ENCODE measurements at places on chromosomes 11 and 22.

DNA sequence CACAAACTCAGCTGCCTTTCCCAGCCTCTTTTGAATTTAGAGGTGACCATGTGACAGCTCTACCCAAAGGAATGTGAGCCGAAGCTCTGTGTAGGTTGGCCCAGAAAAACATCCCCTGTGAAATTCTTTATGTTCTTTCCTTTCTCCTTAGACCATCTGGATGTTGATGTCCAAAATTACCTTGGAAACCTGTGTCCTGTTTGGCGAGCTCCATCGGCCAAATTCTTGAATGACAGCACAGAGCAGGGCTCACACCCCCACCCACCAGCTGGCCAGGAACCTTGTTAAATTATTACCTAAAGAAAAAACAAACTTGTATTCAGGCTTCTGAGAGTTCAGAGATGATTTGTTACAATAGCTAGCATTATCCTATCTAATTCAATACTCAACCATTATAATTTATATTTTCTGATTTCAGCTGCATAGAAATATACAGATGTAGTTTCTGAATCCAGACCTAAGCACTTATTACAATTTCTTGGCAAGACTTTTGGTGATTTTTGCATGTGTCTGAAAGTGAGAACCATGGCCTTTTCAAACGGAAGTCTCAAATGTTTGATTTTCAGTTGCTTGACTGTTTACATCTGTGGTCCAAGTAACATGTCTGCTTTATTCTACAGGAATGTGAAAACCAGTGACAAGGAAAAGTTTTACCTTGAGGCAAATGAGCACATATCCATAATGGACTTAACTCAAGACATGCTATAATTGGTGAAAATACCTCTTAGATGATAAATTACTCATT lies 554.2 kb downstream of the NTM start:
- DNase-seq = no peak

GRCh38 chr22:27222178-27222577 lies 564.8 kb downstream of the MIAT start:
- DNase-seq = no peak

- DNase-seq = no peak
These were observed at the start of gene VEGFB for GRCh38 chr11:64233913-64234586. Gene VEGFB (plus strand): TSS chr11:64234584. CDS start chr11:64234834, 250 bp downstream.

GRCh38 chr22:48057116-48057835 lies 1294.8 kb downstream of the TBC1D22A start:
- no peak for DNase-seq

DNA sequence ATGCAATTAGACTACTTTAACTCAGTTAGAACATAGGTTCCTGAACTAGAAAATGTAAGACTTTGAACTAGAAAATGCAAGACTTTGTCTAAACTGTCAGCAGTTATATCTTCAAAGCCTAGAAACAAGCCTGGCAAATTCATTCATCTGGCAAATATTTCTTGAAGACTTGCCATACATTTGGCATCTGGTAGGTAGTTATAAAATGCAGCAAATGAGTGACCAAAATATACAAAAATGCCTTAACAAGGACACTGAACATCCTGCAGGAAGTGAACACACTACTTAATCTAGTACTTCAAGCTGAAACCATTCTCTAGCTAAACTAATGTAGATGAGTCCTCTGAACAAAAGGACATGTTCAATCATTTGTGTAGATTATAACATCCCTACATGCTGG lies 84.7 kb upstream of the SCUBE2 start:
- DNase-seq = no peak

- DNase-seq = no peak
These were observed 2.7 kb downstream of the FXYD6 start for GRCh38 chr11:117873828-117874125.

GRCh38 chr22:37498289-37498909 lies 12.2 kb upstream of the MFNG start:
- peak; percentile 44 for DNase-seq

GRCh38 chr11:5712507-5712906 lies 22.9 kb downstream of the TRIM22 start:
- no peak for DNase-seq

DNA sequence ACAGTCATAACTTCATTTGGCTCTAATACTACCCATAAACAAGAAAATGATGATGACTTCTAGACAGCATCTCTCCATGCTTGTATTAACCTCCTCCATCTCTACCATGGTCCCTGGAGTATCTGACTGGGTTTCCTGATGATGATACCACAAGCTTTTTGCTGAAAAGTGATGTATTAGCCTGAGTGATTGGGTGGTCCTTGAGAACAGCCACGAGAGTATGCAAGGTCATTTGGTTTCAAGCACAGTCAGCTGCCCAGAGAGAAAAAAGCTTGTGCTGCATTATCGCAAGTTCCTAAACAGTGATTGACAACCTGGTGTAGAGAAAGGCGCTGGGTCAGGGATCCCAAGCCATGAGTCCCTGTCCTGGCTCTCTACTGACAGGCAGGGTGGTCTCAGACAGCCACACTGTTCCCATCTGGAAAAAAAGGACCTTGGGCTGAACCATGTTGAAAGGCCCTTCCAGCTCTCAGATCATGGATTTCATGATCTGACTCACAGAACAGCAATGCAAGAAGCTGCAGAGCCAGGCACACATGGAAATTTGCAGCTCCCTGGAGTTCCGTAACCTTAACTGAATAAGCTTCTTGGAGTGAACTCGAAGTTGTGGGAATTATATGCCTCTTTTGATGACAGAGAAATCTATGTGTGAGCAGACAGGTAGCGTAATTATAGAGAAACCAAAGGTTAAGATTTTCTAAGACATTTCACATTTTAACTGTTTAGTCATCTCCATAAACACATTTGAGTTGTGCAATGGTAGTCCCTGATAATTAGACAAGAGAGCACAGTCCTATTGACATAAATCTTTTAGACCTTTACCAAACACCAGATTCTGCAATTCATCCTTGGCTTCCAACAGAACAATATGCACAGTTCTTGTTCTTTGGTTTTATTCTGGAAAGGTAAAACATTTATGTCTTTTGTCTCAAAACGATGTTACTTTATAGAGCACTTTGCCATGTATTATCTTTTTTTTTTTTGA lies 54.1 kb upstream of the UBASH3B start:
- DNase-seq = no peak

DNA sequence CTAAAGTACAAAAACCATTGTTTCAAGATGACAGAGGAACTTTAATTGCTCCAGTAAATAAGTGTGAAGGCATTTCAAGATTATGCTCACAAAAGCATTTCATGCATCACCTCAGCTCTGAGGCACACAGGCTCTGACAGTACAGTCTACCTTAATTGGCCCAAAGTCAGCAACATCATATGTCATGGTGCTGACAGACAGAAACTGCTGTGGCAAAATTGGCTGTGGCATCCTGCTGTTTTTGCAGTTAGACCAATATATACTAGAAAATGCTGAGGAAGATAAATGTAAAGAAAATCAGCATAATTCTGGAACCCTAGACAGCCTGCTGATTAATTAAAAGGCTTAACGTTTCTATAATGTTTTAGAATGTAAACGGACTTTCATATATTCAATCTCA lies 34.9 kb upstream of the PPP2R1B start:
- DNase-seq = no peak

DNA sequence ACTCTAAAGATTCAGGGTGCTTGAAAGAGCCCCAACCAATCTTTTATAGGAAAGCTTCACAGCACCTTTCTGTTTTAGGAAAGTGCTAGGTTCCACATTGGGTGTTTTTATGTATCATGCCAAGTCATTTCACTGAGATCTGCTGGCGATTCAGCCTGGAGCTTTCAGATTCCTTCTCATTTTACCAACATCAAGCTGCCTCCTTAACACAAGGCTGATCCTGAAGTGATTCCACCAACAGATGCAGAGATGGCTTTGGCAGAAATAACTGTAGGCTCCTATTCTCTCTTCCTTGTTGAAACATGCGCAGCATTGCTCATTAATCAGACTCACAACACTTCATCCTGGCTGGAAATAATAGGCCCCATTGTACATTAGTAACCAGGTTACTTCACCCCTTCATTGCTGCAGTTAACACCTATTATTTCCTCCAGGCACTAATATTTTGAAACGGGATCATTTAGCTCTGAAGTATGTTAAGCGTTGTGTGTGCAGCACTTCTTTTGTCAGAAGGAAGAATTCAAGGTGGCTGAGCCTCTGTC lies 89.0 kb downstream of the OPCML start:
- DNase-seq = no peak

DNA sequence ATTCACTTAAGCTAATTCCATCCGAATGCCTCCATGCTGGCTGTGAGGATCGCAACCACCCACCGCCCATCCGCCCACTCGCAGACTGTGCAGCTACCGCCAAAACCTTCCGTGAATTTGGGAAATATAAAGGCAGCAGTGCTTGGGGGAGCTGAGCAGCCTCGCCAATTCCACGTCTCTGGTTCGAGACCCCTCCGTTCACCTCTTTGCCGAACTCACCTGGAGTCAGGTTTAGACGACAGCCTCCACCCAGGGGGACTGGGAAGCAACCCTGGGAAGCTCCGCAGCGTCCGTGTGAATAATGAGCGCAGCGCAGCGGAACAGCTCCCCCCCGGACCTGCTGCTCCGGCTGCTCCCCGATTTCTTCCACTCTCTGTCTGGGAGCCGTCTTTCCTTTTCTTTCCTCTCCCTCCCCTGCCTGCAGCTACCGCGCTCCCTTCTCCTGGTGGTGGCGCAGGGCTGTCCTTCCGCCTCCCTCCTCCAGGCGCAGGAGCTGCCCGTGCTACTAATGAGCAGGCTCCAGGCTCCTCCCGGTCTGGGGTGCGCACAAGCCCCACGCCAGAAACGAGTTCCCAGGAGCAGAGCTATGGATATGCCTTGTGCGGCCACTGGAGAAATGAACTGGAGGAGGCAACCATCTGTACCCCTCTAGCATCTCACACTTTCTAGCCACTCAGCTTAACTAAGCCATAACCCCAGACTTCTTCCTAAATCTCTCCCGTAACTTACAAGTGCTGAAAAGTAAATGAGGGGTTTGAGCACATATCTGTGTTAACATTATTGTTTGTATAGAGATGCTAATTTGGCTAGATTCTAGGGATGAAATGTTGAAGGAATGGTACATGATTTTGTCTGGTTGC lies 107.3 kb downstream of the XKR3 start:
- DNase-seq = no peak

DNA sequence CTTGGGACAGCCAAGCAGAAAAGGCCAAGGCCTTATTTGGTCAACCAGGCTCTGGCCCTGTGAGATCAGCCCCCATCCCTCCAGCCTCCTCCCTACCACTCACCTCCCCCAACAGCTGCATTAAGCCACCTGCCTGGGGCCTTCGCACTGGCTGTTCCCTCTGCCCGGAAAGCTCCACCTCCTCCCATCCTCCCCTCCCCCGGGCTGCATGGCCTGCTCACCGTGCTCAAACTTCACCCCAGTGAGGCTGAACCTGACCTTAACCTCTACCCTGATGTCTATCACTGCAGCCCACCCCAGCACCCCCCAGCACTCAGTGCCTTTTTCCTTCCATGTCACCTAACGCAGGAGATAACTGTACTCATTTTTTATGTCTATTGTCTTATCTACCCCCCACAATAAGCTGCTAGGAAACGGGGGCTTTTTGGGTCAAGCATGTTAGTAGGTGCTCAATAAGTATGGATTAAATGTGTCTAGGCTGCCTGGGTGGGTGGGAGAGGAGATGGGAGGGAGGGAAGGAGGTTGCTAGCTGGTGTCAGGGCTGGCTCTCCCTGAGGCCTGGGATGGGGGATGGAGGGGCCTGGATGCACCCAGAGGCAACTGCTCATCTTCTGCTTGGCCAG lies 912 bp downstream of the PTPRCAP start:
- no peak for DNase-seq

GRCh38 chr11:106961048-106961447 lies 57.2 kb downstream of the GUCY1A2 start:
- no peak for DNase-seq

DNA sequence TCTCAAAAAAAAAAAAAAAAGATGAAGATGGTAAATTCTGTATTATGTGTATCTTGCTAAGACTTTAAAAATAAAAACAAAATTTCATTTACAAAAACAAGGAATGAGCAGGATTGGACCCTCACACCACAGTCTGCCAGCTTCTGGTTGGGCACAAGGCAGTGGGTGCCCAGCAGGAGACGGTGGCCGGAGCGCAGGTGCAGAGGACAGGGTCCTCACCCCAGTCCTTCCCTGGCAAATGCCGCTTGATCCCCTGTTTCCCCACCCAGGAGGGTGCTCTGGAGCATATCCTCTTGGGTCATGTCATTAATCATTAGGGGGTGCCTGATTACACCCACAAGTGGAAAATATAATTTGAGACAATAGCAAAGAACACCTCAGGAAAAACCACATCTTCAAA lies 31.2 kb downstream of the SHANK2 start:
- DNase-seq = no peak

DNA sequence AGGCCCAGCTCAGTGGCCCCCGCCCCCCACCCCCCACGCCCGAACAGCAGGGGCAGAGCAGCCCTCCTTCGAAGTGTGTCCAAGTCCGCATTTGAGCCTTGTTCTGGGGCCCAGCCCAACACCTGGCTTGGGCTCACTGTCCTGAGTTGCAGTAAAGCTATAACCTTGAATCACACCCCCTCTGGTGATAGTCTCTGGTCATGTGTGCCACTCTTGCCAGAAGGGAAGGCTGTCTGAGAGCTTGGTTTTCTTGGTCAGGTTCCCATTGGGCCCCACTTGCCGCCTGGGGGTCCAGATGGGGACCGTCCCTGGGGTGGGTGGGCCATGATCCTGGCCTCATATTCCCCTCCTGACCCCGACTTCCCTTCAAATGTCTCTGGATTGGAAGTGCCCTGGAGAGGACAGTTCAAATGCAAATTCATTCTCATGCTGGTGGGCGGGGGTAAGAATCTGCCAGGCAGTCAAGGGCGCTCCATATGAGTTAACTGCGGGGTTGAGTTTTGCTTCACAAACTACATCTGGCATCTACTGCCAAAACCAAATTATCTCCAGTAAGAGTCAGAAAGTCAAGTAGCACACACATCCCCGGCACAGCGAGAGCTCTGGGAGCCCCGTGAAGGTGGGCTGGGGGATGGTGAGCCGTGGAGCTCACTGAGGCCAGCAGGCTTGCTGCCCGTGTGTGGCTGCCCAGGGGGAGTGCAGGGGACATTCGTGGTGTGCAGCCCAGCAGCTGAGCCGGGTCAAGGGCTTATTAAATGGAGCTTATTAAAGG lies 35.7 kb downstream of the B3GAT1 start:
- DNase-seq = no peak

DNA sequence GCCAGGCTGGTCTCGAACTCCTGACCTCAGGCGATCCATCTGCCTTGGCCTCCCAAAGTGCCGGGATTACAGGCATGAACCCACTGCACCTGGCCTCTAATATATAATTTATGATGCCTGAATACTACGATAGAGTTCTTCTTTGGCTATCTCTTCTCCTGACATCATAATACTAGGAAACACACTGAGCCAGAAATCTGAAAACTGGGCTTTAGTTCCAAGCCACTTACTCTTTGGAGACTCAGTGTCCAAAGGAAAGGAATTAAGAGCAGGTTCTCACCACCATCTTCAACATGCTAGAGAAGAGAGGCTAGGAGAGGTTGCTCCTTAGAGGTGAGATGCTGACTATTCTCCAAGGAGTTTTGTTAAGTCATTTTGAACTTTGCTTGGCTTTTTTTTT lies 52.4 kb downstream of the UBASH3B start:
- no peak for DNase-seq

All from stimulated activated CD4-positive, alpha-beta T cell treated with anti-CD3 and anti-CD28 coated beads, Interleukin-1b, Interleukin-23, amount 100 ng/mL, for 24 hours (primary cell).